MV-4-11 (cell line): ENCODE measurements at places on chromosomes 7 and 10.

- DNase-seq: no peak
Observed at GRCh38 chr7:44541876-44542610, 913 bp upstream of the NPC1L1 start.

DNA sequence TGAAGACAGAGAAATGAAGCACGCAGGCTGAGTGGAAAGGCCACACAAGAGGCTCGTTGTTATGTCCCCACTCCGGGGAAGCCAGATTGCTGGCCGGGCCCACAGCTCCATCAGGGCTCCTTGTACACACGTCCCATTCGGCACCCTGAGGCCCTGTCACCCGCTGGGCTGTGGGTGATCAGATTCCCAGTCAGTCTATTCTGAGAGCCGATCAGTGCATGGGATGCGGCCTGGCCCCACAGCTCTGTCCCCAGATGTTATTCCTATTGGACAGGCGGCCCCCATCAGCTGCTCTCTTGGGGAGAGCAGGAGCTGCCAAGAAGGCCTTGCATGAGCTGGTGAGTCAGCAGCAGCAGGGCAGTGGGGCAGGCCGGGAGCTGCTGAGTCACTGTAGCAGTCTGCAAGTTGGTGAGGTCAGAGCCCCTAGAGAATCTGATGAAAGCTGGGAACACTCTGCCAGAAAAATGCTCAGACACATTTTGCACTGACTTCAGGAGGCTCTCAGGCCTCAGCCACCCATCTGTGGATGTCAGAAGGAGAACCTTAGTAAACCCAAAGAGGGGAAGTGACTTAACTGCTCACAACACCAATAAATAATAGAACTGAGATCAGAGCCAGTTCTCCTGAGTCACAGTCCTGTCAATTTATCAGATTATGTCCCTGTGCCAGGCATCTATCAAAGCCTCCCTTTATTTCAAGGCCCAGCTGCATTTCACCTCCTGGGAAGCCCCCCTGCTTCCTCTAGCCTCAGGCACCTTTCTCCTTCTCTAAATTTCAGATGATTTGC lies 9.4 kb upstream of the PSAP start:
- peak; percentile 97 for DNase-seq

- no peak for DNase-seq
Observed at GRCh38 chr7:45033931-45034290, 33.9 kb downstream of the CCM2 start.

- DNase-seq: no peak
Observed at GRCh38 chr7:158849442-158849767, 7.0 kb upstream of the DYNC2I1 start.

DNA sequence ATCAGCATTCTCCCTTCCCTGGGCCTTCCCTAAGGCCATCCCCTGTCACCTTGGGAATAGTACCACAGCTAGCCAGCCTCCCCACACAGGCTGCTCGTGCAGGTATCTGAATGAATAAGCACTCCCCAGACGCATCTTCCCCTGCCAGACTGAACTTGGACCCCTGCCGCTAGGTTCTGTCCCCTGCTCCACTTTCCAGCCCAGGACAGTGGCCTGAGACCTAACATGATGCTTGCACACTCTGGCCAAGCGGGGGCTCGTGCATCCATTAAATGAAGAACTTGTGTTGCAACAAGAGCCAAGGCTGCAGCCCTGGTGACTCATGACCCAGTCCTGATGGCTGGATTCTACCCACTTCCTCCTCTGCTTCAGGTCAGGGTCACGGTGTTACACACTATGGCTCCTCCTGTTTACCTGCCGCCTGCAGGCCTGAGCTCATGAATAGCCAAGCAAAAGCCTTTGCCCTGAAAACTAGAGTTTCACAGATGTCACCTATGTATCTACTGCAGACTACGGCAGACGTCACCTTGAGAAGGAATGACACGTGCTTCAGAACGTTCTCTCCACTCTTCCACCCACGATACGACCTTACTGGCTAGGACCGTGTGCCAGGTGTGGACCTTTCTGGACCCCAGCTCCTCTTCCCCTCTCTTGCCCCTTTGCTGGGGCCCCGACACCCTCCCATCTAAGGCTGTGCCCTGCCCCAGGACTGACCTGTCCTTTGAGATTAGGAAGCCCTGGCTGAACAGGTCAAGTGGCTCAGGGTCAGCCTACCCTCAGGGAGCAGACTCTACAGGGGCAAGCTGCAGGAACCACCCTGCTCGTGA lies 6.5 kb downstream of the ASB13 start:
- DNase-seq: peak; percentile 93
